AG04450 (cell line): ENCODE measurements at places on chromosomes 12 and 14. TPM values are rescaled to one million over a fixed set of nuclear protein-coding genes. Genes with fewer than 3 reads are reported as not detected.

GRCh38 chr12:50261654-50262053, 21.7 kb downstream of the LIMA1 start:
- no peak for DNase-seq

The DPPA3 gene
- not detected in 2 replicates for polyA plus RNA-seq

- no peak for DNase-seq
Measured at GRCh38 chr12:39357041-39357440, 85.9 kb downstream of the KIF21A start.

The FGD6 gene
- polyA plus RNA-seq, result 7.1 and 10.2 TPM in 2 replicates

The TMTC2 gene
- 1.6 and 1.8 TPM in 2 replicates for polyA plus RNA-seq

DNA sequence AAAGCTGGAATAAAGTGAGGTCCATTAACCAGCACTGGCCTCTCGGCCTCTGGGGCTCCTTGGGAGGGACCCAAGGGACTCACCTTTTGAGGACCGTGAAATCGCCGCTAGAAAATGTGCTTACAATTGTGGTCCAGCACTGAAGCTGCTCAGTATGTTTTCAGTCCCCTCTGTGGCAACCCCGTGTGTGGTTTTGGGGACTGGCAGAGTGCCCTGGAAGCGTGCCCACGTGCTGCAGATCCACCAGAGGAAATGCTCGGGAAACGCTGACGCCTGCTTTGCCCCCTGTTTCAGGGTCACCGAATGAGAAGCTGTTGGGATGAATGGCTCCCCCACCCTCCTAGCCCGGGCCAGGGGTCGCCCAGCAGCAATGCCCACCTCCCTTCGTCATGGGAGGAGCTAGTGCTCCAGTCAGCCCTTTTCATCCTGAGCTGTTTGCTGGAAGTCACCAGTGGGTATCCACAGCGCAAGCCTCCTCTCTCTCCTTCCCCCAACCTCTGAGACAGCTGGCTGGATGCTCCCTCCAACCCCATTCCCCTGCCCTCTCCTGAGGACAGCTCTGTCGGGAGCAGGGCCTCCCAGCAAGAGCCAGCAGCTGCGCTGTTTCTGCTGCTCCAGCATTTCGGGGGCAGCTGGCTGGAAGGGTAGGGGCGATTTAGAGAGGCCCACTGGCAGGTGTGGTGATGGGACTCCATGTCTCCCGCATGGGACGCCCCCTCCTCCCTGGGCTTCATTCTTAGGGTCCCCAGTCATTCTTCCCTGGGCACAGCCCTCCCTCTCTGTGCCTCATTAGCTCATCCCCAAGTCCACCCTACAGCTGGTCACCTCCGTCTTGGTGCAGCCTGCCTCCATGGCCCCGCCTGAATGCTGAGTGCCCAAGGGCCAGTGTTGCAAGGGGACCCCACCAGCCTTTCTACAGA, 33.2 kb upstream of the PPP1R13B start:
- DNase-seq, result no peak

DNA sequence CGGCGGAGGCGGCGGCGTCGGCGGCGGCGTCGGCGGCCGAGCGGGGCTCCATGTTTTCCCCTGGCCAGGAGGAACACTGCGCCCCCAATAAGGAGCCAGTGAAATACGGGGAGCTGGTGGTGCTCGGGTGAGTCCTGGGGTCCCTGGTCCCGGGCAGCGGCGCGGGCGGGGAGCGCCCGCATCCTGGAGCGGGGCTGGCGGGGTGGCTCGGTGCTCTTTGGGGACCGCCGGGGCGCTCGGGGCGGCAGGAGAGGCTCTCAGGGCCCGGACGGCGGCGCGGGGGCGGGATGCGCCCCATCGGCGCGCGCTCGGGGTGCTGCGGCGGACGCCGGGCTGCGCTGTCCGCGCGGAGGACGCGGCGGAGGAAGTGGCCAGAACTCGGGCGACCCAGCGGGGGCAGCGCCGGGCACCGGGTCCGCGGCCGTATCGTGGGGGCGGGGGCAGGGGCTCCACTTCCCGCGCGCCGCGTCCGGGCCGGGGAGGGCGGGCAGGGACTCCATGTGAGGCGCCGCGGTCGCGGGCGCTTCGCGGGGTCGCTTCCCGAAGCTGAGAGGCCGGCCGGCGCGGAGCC, 485 bp downstream of the PELI2 start:
- no peak for DNase-seq

DNA sequence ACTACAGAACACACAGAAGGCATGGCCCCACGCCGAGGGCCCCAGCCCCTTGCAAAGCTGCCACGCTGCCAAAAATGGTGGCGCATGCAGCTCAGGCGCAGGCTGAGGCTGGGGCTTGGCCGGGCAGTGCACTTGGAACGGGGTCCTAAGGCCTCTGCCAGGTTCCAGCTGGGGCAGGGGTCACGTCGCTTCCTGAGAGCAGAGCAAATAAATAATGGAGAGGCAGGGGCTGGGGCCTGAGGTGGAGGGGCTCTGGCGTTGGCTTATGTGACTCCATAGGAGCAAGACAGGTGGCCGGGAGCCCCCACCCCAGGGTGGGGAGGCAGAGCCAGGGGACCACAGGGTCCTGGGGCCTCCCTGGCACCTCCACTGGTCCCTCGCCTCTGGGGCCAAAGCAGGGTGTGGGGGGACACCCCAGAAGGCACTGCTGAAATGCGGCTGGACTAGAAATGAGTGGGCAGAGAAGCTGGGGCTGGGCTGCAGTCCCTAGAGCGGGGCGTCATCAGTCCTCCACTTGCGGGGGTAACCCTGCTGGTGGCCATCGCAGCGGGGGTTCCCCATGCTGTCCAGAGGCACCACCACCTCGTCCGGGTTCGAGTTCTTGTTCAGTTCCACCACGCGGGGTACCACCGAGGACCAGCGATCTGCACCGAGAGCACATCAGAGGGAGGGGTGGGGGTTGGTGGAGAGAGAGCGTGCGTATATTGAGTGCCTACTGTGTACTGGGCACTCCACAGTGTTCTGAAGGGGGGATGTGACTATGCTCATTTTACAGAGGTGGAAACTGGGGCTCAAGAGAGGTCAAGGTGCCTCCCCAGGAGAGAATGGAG, 49.8 kb downstream of the TRPV4 start:
- no peak for DNase-seq

The KDM5A gene
- 28.1 and 33.9 TPM in 2 replicates for polyA plus RNA-seq

- no peak for DNase-seq
Measured at GRCh38 chr12:121883315-121883660, 5.3 kb upstream of the PSMD9 start.

The LTB4R gene
- 0.98 and 1.2 TPM in 2 replicates for polyA plus RNA-seq

GRCh38 chr12:45259675-45260074, 43.8 kb downstream of the ANO6 start:
- DNase-seq, result no peak

GRCh38 chr12:79358716-79359300, 332.0 kb downstream of the PAWR start:
- DNase-seq, result no peak

DNA sequence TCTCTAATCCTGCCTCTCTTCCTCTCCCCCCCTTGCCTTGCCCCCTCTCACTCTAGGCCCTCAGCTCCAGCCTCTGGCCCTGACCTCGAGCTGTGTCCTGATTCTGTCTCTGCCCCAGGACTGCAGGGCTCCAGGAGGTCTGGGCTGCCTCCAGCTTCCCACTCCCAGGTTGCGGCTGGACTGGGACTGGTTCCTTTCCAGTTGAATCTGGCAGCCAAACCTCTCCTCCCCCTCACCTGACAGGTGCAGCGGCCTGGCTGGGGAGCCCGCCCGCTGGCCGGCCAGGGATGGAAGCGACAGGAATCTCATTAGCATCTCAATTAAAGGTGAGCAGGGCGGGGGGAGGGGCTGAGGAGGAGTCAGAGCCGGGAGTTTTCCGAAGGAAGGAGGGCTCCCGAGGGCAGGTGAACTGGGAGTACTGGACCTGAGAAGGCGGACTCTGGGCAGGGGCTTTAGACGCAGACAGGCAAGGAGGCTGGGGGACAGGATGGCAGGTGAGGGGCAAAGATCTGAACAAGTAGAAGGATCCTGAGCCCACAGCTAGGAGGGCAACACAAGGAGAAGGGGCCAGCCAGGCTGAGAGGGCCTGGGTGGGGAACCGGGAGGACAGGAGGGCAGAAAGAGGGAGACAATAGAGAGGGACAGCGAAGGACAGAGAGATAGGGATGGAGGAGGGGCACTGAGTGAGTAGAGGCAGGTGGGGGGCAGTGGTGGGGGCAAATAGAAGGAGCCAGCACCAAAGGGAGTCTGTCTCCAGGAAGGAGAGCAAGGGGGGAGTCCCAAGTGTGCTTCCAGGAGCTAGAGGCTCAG, at the start of gene SCNN1A:
Gene SCNN1A, minus strand, starts transcription at position 295 of the 810 bp plus-strand sequence. CDS start 780 bp downstream, outside the sequence.
- no peak for DNase-seq

The IAPP gene
- not detected in 2 replicates for polyA plus RNA-seq
